ENCODE measurements at places on chromosomes 2 and 18.

DNA sequence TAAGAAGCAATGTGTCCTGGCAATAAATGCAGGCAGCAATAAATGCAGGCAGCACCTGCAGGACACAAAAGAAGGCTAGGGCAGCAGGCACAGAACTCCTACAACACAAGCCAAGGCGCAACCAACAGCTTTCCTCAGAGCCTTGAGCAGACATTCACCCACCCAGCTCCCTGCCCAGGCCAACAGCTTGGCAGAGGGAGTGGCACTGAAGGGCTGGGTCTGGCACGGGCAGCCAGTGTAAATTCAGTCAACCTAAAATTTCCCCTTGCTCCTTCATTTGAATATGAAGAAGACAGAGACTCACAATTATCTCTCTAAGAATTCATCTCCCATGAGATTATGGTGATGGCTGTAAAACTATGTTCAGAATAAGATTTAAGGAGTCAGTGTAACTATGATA lies 35.4 kb downstream of the AAK1 start:
- DNase-seq: no peak

GRCh38 chr2:28833740-28834470 lies 23.3 kb downstream of the SPDYA start:
- DNase-seq: no peak

DNA sequence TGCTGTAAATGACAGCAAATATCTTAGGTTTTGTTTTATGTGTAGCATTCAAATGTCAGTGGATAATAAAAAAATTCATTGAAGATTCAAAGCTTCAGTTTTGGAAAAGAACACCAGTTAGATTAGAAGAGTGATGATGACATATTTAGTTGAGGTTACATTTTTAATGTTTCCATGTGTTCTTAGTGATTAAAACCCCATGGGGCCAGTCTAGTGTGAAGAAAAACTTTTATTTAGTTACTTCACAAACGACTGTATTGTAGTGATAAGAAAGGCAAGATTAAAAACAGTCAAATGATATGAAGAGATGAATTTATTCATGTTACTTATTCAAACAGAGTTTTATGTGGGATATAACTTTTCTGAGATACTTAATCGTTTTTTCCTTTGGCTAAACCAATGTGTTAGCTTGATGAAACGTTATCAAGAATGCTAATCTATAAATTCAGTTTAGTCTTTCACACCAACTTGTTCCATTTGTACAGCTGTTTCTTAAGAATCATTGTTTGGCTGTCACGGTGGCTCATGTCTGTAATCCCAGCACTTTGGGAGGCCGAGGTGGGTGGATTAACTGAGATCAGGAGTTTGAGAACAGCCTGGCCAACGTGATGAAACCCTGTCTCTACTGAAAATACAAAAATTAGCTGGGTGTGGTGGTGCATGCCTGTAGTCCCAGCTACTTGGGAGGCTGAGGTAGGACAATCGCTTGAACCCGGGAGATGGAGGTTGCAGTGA lies 11.6 kb downstream of the BMPR2 start:
- no peak for DNase-seq

- DNase-seq: no peak
Measured at GRCh38 chr2:2188344-2188920, 142.6 kb downstream of the MYT1L start.

GRCh38 chr2:218319813-218320365 lies 27.6 kb upstream of the TMBIM1 start:
- DNase-seq: no peak

GRCh38 chr2:99420751-99421299 lies 69.0 kb downstream of the REV1 start:
- DNase-seq: no peak
